ENCODE measurements at places on chromosomes 5 and 9. TPM values are rescaled to one million over a fixed set of nuclear protein-coding genes. Genes with fewer than 3 reads are reported as not detected.

- DNase-seq = no peak
- no peak overlapping the region for H3K27ac ChIP-seq
- peaks cover 27% of the 10 kb centered on the region for H3K27me3 ChIP-seq
- H3K4me3 ChIP-seq = no peak overlapping the region
- no peaks in the 10 kb centered on the region for H3K36me3 ChIP-seq
Observed at GRCh38 chr5:151338734-151339133, 8.6 kb downstream of the SLC36A2 start.

DNA sequence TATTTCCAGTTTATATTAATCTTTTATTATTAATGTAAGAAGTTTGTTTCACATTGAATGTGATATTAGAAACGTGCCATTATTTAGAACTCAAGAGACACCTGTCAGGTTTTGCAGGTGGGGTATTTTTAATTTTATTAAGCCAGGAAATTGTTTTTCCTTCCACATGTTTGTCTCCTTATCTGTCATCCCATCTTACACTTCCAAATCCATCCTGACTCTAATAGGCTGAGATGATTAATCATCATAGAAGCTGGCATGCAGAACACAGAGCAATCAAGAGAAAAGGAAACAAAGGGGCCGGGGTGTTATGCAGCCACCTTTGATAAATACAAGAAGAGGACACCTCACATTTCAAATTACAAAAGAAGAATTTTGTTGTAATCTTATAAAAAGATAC is 506.5 kb downstream of the ISL1 start:
- H3K4me3 ChIP-seq = no peak overlapping the region
- H3K4me1 ChIP-seq = no peaks in the 10 kb centered on the region
- DNase-seq = no peak

DNA sequence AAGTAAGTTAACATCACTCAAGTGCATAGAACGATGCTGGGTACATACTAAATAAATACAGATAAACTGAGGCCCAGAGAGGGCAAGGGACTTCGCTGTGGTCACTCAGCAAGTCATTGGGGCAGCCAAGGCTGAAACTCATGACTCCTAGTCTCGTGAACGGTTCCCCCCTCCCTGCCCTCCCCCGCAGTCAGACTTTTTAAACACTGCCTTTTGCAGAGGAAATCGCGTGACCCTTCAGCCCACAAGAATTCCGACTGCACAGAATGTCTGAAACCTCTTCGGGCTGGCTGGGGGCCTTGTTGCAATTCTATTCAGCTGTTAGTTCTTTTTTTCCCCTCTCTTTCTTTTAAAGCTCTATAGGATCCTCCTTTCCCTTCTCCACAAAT is 28.1 kb downstream of the NEK6 start:
- peak overlapping the region; percentile 92 for H3K27ac ChIP-seq
- H3K36me3 ChIP-seq = no peaks in the 10 kb centered on the region
- H3K4me3 ChIP-seq = peak overlapping the region; percentile 71
- H3K4me1 ChIP-seq = peaks cover 57% of the 10 kb centered on the region
- peak; percentile 76 for DNase-seq
- no peaks in the 10 kb centered on the region for H3K27me3 ChIP-seq

SLC24A2 gene
- total RNA-seq = not detected

PCDHA12 gene
- not detected for total RNA-seq

- no peak overlapping the region for H3K27ac ChIP-seq
- H3K27me3 ChIP-seq = no peaks in the 10 kb centered on the region
- H3K4me3 ChIP-seq = no peak overlapping the region
- DNase-seq = no peak
- H3K36me3 ChIP-seq = no peaks in the 10 kb centered on the region
- no peaks in the 10 kb centered on the region for H3K4me1 ChIP-seq
Observed at GRCh38 chr5:125293726-125294125, 547.3 kb upstream of the ZNF608 start.

GBGT1 gene
- total RNA-seq = 4.1 TPM

Measured in activated CD8-positive, alpha-beta T cell treated with anti-CD3 and anti-CD28 coated beads, Interleukin-2, amount 10 ng/mL, durations not matched to agents 7 days and 5 days (primary cell).